Heart right ventricle (tissue), 16 donors: ENCODE measurements at places on chromosomes 16 and 17.

- no peak for DNase-seq
These were observed 7.1 kb downstream of the FZD2 start for GRCh38 chr17:44564429-44564828.

GRCh38 chr17:39212195-39212810 is 12.2 kb downstream of the RPL19 start:
- DNase-seq = no peak

DNA sequence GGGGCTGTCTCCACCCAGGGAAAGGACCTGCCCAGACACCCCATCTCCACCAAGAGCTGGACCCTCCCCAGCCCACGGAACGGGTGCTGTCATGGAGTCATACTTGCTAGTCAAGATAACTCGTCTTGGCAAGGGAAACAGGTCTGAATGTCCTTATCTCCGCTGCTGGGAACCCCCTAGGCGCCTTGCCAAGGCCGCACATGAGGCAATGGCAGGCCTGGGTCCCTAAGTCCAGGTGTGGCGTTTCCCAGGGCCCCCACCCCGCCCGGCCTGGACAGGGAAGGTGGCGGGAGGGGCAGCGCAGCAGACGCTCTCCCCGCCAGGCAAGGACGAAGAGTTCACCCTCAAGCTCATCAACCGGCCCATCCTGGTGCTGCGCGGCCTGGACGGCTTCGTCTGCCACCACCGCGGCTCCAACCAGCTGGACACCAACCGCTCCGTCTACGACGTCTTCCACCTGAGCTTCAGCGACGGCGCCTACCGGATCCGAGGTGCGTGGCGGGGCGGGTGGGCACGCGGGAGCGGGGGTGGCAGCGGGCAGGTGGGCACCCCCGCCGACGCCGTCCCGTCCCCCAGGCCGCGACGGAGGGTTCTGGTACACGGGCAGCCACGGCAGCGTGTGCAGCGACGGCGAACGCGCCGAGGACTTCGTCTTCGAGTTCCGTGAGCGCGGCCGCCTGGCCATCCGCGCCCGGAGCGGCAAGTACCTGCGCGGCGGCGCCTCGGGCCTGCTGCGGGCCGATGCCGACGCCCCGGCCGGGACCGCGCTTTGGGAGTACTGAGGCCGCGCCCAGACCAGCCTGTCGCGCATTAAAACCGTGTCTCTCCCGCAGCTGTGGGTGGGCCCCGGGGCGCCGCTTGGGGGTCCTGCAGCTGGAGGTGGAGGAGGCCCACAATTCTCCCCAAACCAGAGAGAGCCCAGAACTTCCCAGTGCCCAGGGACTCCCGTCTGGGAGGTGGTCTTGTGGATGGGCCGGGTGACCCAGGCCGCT is 8.4 kb downstream of the FSCN2 start:
- DNase-seq = no peak

DNA sequence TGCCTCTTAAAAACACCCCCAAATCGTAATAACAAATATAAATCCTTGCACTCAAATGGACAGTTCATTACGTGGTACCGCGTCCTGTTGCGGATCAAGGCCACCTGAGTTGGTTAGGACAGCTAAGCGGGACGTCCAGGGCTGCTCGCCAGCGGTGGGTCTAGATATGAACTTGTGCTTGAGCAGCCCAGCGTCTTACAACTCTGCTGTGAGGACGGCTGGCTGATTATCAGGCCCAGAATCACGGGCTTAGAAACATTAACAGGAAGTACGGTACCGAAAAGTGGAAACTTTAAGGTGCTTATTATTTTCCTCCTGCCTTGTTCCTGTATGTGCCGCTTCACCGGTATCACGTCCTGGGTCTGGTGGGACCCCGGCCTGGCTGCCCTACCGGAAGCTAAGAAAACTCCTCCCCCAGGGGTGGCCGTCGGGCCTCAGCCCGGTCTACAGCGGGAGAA is 832 bp upstream of the SRRM2 start:
- no peak for DNase-seq

DNA sequence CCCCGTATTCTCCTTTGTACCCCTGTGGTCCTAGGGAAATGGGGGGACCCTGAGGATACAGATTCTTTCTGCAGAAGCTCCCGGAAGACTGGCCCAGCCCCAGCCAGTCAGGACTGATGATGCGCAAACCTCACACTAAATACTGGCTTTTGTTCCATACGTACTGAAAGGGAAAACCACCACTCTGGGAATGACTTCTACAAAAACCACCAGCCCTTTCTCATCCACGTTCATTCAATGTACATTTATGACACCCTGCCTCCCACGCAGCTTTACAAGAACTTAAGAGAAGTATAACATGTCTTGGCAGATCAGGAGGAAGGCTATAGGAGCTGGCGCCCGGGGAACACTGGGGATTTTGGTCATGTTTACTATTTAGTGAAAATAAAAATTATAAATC is 70.6 kb downstream of the MARCHF10 start:
- DNase-seq = no peak
